NCI-H1092 treated with DMSO at 0.1 percent for 48 hours (cell line): ENCODE measurements at places on chromosomes 12 and 14.

DNA sequence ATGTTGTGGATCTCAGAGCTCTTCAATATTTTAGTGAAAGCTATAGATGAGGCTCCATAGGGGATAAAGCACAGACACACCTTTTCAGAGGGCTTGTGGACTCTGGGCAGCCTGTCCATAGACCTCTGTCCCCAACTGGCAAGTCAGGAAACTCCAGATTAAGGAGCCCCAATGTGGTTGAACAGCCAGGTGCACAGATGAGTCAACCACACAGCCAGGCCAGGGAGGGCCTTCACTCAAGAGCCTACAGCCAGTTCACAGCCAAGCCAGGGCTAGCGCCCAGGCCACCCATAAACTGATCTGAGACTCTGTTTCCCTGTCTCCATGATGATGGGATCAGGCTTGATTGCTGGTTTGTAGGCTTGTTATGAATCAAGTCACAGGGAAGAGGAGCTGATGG, 1.0 kb upstream of the BDKRB2 start:
- DNase-seq, result no peak

DNA sequence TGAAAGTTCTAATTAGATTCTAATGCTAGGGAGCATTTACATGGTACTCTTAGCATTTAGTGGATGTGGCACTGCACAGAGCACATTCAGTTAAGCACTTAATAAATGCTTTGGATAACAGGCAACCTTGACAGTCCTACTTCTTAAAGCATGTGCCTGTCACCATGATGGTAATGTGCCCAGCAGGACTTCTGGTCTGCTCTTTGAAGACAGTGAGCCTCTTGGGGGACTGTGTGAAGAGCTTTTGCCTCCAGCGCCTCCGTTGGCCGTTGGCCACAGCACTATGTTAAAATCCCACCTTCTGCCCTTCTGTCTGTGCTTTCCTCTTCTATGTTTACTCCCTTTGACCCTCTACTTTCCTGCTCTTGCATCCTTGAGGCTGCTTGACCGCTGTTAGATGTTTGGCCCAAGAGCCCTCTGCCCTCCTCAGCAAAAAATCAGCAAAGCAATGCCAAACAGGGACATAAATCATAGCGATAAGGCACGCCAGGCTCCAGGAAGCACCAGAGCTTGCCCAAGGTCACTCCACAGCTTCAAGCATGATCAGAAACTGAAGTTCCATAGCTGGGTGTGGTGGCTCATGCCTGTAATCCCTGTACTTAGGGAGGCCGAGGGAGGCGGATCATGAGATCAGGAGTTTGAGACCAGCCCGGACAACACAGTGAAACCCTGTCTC, 8.3 kb downstream of the CDKL1 start:
- no peak for DNase-seq

DNA sequence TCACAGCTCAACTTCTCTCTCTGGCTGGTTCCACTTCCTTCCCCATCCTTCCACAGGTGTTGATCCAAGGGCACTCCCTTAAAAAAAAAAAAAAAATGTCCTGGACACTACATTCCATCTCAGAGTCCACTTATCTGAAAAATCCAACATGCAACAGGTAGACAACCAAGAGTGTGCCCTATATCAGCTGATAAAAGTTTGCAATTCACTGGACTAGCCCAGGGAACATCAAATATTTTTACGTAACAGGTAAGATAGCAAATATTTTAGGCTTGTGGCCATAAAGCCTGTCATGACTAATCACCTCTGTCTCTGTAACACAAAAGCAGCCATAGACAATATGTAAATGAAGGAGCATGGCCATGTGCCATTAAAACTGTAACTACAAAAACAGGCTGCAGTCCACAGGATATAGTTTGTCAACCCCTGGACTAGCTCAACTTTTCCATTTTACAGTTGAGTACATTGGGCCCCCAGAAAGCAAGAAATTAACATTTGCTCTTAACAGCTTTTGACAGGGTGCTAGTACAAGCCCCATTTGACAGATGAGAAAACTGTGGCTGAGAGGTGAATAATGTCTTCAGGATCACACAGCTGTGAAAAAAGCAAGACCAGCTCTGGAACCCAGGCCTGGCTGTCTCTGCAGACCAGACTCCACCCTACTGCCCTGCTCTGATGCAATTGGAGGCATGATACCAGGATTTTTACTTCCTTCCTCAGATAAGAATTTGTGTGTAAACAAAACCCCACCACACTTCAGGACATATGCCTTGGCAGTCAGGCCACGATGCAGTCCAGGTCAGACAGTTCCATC, 68.9 kb downstream of the CMKLR1 start:
- no peak for DNase-seq

- no peak for DNase-seq
Observed at GRCh38 chr12:1130164-1130563, 139.1 kb downstream of the ERC1 start.

GRCh38 chr14:65206448-65207096, 104.3 kb upstream of the MAX start:
- DNase-seq, result no peak

DNA sequence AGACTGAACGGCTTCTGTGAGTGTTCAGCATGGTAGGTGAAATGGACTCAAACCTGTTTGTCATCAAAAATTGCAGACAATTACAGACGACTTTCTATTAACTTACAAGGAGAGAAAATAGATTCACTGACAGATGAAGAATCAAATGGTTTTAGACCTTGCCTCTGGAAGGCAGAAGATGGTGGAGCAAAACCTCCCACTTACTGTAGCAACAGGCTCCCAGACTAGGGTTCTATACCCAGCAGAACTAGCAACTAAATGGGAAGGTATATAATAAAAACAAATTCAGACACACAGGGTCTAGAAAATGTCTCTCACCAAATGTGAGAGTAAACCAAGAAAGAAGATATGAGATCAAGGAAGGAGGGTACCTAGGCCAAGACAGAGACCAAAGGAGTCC, 36.8 kb downstream of the RNF34 start:
- DNase-seq, result no peak

DNA sequence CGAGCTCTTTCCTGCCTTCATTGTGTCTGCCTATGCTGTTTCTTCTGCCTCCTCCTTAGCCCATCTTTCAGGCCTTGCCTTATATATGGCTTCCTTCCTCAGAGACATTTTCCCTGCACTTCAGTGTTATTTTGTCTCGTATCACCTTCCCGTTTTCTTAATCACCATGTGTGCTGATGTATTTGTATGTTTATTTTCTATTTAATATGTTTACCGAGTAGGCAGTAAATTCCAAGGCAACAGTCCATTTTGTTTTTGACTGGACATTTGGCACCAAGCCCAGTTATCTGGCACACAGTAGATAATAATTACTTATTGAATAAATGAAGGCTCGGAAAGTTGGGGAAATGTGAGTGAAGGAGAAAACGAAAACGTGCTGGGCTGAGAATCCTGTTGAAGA, 4.6 kb upstream of the POU6F1 start:
- DNase-seq, result no peak

- no peak for DNase-seq
Observed at GRCh38 chr12:123151457-123152454, 866 bp upstream of the PITPNM2 start.

- DNase-seq, result peak; percentile 90
Observed at GRCh38 chr14:63276492-63277342, 42.0 kb downstream of the GPHB5 start.

GRCh38 chr12:15306605-15307004, 15.7 kb upstream of the PTPRO start:
- DNase-seq, result no peak

GRCh38 chr14:96501217-96501739, 904 bp upstream of the PAPOLA start:
- DNase-seq, result no peak

DNA sequence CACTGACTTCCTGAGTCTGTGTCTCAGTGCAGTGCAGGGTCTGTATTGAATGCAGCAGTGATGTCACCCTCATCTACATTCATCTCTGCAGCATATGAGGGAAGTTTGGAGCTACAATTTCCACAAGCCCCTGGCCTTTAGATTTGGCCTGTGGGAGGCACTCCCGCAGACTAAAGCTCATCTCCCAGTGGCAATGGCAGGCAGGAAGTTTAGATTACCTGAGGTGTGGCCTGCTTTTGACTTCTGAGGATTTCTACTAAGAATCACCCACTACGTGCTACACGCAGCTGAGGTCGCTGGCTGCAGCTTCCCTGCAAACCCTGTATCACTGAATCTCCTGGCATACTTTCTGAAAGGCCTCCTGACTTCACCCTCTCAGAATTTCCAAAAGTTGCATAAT, 202.2 kb upstream of the PRKD1 start:
- no peak for DNase-seq

GRCh38 chr12:120514002-120514401, 15.0 kb downstream of the COQ5 start:
- DNase-seq, result no peak

DNA sequence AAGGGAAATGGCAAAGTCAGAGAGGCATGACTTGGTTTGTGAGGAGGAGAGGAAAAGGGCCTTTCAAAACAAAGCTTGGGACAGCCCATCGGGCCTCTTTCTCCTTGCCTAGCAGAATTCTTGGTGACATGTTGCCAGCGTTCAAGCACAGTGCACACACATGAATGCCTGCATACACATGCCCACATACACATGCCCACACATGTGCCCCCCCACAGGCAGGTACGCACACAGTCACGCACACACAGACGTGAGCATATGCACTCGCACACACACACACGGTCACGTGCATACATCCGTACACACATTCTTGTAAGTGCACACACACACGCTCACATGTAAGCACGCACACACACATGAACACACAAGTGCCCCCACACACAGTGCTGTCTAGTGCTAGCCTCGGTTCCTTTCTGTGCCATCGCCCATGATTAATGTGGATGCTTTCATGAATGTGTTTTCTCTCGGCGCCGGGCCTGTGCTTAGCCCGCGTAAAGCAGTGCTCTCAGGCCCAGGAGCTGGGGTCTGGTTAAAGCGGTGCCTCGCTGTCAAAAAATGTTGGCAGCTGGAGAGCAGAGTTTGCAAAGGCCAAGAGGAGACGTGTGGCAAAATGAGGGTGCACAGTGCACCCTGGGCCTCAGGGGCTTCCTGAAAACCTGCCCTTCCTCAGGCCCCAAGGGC, 328.8 kb upstream of the DIO3 start:
- no peak for DNase-seq

GRCh38 chr14:103002578-103003350, 54.6 kb downstream of the CDC42BPB start:
- DNase-seq, result no peak

DNA sequence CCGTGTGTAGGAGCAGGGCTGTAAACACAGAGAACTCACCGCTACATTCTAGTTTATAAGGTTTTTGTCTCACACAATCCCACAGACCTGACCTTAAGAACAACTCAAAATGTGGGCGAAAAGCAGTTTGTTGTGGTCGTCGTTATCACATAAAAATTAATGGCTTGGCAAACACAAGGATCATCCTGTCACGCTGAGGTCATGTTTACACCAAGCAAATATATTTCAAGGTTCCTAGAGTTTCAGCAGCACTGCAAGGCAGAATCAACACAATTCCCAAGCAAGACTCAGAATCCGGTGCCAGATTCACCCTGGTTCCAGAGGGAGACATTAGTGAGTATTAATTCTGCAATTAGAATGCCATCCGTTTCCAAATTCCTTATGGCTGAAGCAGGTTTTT, 30.1 kb upstream of the MAP1LC3B2 start:
- DNase-seq, result no peak

DNA sequence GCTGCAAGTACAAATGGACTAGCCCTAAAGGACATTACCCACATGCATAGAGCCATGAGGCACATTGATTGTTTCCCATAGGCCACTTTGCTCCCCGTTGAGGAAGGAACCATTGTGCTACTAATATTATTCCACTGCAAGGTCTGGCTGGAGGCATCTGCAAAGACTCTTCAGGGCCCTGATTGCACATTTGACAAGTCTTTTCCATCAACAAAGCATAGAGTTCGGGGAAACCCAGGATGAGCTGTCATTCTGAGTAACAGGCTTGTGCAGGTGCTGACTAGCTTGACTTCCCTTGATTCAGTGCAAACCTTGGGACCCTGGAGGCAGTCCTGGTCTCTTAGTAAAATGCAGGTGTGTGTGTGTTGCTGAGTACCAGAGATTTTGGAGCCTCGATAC, 73.8 kb downstream of the SUSD6 start:
- DNase-seq, result peak; percentile 82

DNA sequence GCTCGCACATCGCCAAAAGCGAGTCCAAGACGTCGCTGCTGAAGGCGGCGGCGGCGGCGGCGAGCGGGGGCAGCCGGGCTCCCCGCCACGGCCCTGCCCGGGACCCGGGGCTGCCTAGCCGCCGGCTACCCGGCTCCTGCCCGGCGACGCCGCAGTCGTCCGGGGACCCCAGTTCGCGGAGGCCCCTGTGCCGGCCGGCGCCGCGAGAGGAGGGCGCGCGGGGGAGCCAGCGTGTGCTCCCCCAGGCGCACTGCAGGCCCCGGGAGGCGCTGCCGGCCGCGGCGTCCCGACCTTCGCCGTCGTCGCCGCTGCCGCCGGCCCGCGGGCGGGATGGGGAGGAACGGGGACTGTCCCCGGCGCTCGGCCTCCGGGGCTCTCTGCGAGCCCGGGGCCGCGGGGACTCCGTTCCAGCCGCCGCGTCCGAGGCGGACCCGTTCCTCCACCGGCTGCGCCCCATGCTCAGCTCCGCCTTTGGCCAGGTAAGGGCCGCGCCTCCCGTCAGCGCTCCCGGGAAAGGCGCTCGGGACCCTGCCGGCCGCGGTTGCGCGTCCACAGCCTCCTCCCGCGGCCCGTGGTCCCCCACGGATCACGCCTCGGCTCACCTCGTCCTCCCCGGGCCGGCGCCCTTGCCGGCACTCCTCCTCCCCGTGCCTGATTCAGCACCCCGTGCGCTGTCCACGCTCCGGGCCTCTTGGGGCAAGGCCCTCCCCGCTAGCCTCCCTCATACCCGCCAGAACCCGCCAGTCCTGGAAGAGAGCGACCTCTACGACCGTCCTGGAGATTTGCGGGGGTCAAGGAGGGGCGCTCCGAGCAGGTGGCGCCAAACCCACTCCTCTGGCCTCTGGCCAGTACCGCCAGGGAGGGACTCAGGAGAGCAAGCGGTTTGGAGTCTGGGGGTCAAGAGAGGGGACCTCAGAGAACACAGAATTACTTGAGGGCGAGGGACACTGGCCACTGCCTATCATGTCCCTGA, 721 bp downstream of the CABP1 start:
- no peak for DNase-seq

DNA sequence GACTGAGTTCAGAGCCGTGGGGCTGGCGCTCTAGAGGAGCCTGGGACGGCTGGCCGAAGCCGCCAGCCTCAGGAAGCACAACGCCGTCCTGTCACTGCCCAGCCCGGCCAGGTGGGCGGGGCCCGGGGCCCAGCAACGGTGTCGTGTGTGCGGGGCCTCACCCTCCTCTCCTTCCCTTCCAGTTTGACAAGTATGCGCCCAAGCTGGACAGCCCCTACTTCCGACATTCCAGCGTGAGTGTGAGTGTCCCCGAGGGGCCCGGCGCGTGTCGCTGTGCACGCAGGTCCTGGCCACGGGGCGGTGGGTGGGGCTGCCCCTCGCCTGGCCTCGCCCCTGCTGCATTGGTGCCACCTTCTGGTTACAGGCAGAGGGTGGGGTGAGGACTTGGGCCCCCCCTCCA, 38.3 kb downstream of the LRCOL1 start:
- no peak for DNase-seq
